ENCODE measurements at places on chromosomes 16 and 17. TPM values are rescaled to one million over a fixed set of nuclear protein-coding genes. Genes with fewer than 3 reads are reported as not detected.

DNA sequence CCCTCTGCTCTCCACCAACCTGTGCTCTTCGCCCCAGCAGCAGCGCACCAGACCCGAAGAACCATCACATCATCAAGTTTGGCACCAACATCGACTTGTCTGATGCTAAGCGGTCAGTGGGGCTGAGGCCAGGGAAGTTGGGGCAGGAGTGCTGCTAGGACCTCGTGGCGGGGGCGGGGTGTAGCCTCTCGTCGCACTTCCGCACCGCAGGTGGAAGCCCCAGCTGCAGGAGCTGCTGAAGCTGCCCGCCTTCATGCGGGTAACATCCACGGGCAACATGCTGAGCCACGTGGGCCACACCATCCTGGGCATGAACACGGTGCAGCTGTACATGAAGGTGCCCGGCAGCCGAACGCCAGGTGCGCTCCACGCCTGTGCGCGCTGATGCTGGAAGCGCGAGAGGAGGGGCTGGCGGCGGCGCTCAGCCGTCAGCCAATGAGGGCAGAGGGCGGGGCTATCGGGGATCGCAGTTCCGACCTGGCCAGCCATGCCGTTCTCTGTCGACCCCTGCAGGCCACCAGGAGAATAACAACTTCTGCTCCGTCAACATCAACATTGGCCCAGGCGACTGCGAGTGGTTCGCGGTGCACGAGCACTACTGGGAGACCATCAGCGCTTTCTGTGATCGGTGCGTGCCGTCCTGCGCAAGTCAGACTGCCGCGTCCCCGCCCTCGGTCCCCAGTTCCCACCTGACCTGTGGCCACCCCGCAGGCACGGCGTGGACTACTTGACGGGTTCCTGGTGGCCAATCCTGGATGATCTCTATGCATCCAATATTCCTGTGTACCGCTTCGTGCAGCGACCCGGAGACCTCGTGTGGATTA lies 3.2 kb upstream of the TMEM88 start:
- H3K36me3 ChIP-seq: peaks cover 49% of the 10 kb centered on the region
- DNase-seq: peak; percentile 98
- no peaks in the 10 kb centered on the region for H3K27me3 ChIP-seq
- peaks cover 38% of the 10 kb centered on the region for H3K4me1 ChIP-seq
- H3K4me3 ChIP-seq: peak overlapping the region; percentile 54

GRCh38 chr16:82481455-82481854 lies 145.3 kb upstream of the CDH13 start:
- no peaks in the 10 kb centered on the region for H3K36me3 ChIP-seq
- H3K4me1 ChIP-seq: no peaks in the 10 kb centered on the region
- H3K27me3 ChIP-seq: no peaks in the 10 kb centered on the region
- no peak for DNase-seq

DNA sequence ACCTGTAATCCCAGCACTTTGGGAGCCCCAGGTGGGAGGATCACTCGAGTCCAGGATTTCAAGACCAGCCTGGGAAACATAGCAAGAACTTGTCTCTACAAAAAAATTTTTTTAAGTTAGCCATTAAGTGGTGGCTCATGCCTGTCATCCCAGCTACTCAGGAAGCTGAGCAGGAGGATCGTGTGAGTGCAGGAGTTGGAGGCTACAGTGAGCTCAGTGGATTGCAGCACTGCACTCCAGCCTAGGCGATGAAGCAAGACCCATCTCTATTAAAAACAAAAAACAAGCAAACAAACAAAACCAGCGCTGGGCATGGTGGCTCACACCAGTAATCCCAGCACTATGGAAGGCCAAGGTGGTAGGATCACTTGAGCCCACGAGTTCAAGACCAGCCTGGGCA lies 38.0 kb downstream of the HEATR3 start:
- no peak overlapping the region for H3K27ac ChIP-seq
- no peak overlapping the region for H3K4me3 ChIP-seq
- H3K27me3 ChIP-seq: no peaks in the 10 kb centered on the region
- peaks cover 73% of the 10 kb centered on the region for H3K36me3 ChIP-seq
- no peaks in the 10 kb centered on the region for H3K4me1 ChIP-seq

DNA sequence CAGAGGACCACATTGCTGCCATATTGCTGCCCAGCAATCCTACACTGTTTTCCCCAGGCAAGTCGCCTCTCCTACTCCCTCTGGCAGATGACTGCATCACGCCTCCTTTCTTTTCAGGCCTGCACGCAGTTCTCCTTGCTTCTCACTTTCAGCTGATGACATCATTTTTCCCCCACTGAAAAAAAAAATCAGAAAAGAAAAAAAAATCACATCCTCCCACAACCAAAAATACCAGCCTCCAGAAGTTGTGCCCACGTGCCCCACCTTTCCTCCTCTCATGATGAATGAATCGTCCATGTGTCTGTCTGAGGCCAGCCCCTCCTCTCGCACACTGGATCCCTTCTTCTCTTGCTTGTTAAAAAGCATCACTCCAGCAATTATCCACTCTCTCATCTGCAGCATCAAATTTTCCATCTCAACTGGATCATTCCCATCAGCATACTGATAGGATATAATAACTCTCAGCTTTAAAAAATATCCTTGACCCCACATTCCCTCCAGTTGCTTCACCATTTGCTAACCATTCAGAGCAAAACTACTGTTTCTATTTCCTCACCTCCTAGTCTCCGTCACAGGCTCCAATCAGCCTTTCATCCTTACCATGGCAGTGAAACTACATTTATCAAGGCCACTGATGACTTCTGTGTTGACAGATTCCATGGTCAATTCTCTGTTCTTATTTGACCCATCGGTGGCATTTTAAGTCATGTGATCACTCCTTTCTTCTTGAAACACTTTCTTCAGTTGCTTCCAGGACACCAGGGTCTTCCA lies 30.1 kb upstream of the DYNLL2 start:
- no peak overlapping the region for H3K4me3 ChIP-seq
- no peak overlapping the region for H3K27ac ChIP-seq
- H3K4me1 ChIP-seq: no peaks in the 10 kb centered on the region
- DNase-seq: no peak
- no peaks in the 10 kb centered on the region for H3K36me3 ChIP-seq

GRCh38 chr17:82021107-82021899 lies 1.4 kb downstream of the CENPX start:
- no peaks in the 10 kb centered on the region for H3K27me3 ChIP-seq
- H3K36me3 ChIP-seq: peaks cover 11% of the 10 kb centered on the region
- peak overlapping the region; percentile 70 for H3K4me3 ChIP-seq
- no peak overlapping the region for H3K27ac ChIP-seq
- peak; percentile 66 for DNase-seq

GRCh38 chr16:78566397-78567073 lies 467.1 kb downstream of the WWOX start:
- H3K4me1 ChIP-seq: peaks cover 12% of the 10 kb centered on the region
- H3K36me3 ChIP-seq: no peaks in the 10 kb centered on the region
- no peak overlapping the region for H3K27ac ChIP-seq
- H3K27me3 ChIP-seq: no peaks in the 10 kb centered on the region
- no peak for DNase-seq

- no peaks in the 10 kb centered on the region for H3K27me3 ChIP-seq
- H3K27ac ChIP-seq: no peak overlapping the region
- peaks cover 13% of the 10 kb centered on the region for H3K4me1 ChIP-seq
- DNase-seq: no peak
- peaks cover 27% of the 10 kb centered on the region for H3K36me3 ChIP-seq
Measured at GRCh38 chr16:69436896-69437295, 12.5 kb downstream of the CYB5B start.

DNA sequence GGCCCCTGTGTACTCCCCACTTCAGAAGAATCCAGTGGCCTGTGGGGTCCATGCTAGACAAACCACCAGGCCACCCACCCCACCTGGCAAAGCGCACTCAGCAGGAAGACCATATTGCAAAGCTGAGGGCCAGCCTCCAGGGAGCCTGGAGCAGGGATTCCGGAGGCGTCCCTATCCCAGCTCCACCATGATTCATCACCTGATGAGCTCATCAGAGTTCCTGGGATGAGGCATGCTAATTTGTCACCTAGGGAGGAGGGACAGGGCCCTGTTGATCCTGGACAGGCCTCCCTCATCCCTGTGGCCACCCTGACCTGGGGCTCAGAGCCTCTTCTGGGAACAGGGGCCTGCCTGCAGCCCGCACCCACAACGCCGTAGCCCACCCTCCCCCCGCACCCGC lies 131.6 kb upstream of the PLCG2 start:
- peaks cover 5% of the 10 kb centered on the region for H3K36me3 ChIP-seq
- H3K27ac ChIP-seq: no peak overlapping the region
- H3K4me3 ChIP-seq: no peak overlapping the region
- peaks cover 3% of the 10 kb centered on the region for H3K4me1 ChIP-seq
- H3K27me3 ChIP-seq: no peaks in the 10 kb centered on the region

GRCh38 chr16:883340-883739 lies 82.8 kb upstream of the GNG13 start:
- H3K27me3 ChIP-seq: no peaks in the 10 kb centered on the region
- no peak for DNase-seq
- no peak overlapping the region for H3K27ac ChIP-seq
- H3K4me3 ChIP-seq: no peak overlapping the region

Gene CNTNAP4
- total RNA-seq: not detected

Gene SCN4A
- 0.03 TPM for total RNA-seq

Gene TEDC2
- total RNA-seq: 0.27 TPM

Gene C17orf50
- total RNA-seq: not detected

DNA sequence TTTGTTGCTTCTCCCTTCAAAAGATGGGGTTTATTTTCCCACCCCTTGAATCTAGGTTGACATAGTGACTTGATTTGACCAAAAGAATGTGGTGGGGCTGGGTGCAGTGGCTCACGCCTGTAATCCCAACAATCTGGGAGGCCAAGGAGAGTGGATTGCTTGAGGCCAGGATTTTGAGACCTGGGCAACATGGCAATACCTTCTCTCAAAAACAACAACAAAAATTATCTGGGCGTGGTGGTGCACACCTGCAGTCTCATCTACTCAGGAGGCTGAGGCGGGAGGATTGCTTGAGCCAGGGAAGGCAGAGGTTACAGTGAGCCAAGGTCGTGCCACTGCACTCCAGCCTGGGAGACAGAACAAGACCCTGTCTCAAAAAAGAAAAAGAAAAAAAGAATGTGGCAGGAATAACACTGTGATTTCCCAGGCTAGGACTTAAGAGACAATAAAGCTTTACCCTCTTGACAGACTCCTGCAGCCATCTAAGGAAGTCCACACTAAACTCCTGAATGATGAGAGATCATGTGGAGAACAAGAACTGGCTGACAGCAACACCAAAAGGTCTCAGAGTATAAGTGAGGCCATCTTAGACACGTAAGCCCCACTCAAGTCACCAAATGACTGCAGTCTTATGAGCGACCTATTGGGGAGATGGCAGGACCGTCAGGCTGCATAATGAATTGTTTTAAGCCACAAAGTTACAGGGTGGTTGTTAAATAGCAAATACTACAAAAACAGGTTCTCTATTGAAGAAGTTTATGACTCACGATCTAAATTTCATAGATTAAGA lies 37.0 kb downstream of the FBXL20 start:
- no peak overlapping the region for H3K4me3 ChIP-seq
- DNase-seq: no peak
- H3K27ac ChIP-seq: no peak overlapping the region
- no peaks in the 10 kb centered on the region for H3K36me3 ChIP-seq
- H3K27me3 ChIP-seq: no peaks in the 10 kb centered on the region

Gene SETD1A
- 40.1 TPM for total RNA-seq

Gene ALOX12
- total RNA-seq: not detected

DNA sequence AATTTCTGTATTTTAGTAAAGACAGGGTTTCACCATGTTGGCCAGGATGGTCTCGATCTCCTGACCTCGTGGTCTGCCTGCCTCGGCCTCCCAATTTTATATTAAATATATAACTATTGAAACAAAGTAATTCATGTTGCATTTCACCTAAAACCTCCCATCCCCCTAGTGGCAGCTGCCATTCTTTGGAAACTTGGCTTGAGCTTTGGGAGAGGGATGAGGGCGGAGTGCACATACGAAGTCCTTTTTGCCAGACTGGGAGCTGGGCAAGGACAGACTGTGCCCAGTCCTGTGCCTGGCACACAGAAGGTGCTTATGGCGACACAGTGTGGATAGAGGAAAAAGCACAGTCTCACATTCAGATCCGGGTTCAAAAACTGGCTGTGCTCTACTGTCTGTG lies 83.8 kb downstream of the NETO2 start:
- H3K27me3 ChIP-seq: no peaks in the 10 kb centered on the region
- H3K4me1 ChIP-seq: no peaks in the 10 kb centered on the region
- DNase-seq: no peak

- H3K36me3 ChIP-seq: no peaks in the 10 kb centered on the region
- DNase-seq: no peak
- no peak overlapping the region for H3K27ac ChIP-seq
Measured at GRCh38 chr17:75194879-75195278, 10.6 kb upstream of the NUP85 start.

Gene FASN
- total RNA-seq: 174 TPM

GRCh38 chr17:74740641-74741387 lies 3.8 kb downstream of the RAB37 start:
- H3K36me3 ChIP-seq: peaks cover 8% of the 10 kb centered on the region
- peak overlapping the region; percentile 67 for H3K27ac ChIP-seq
- DNase-seq: no peak
- no peak overlapping the region for H3K4me3 ChIP-seq

DNA sequence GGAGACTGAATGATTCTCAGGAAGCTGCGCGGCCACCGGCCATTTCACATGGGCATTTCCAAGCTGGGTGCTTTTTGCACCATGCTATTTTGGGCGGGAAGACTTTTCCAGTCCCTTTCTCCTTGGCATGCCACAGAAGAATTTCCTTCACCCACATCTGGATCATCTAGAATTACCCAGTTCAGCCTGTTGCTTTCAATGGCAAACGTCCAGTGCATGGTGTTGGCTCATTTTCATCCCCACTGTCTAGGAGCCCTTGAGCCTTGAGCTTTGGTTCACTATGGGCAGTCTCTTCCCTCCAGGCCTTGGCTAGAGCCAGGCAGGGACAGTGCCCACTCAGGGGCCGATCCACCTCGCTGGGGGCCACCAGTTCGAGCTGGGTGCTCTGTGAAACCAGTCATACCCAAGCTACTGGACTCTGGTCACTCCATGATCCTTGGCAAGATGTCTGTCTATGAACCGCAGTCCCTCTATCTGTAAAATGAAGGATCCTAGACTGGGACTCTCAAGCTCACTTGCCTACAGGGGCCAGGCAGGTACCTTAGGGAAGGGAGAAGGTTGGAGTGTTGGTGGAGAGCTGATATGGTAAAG lies 71.1 kb downstream of the CYLD start:
- H3K27ac ChIP-seq: no peak overlapping the region
- H3K4me3 ChIP-seq: no peak overlapping the region
- H3K36me3 ChIP-seq: no peaks in the 10 kb centered on the region
- no peaks in the 10 kb centered on the region for H3K27me3 ChIP-seq
- DNase-seq: no peak
- no peaks in the 10 kb centered on the region for H3K4me1 ChIP-seq

DNA sequence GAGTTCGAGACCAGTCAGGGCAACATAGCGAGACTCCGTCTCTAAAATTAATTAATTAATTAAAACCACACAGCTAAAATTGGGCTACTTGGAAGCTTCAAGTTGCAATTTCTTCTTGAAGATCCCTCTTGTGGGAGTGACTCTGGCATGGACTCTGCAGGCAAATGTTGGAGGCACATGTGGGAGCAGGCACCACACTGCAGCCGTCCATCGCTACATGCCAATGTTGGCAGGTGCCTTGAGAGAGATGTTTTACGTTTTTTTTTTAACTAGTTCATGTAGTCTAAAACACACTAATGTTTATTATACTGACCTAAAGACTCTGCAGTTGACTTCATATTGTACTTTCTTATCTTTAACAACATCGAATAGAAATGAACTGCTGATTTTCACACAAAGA lies 7.9 kb upstream of the CCL8 start:
- peaks cover 5% of the 10 kb centered on the region for H3K27me3 ChIP-seq
- DNase-seq: no peak
- H3K27ac ChIP-seq: no peak overlapping the region
- no peaks in the 10 kb centered on the region for H3K4me1 ChIP-seq
- H3K36me3 ChIP-seq: no peaks in the 10 kb centered on the region
- no peak overlapping the region for H3K4me3 ChIP-seq

- H3K27me3 ChIP-seq: no peaks in the 10 kb centered on the region
- H3K4me3 ChIP-seq: no peak overlapping the region
- no peak overlapping the region for H3K27ac ChIP-seq
- peaks cover 9% of the 10 kb centered on the region for H3K4me1 ChIP-seq
- DNase-seq: no peak
Measured at GRCh38 chr17:4006745-4007211, 42.5 kb upstream of the ATP2A3 start.

Measured in CD4-positive, alpha-beta T cell (primary cell).